ENCODE measurements at places on chromosomes 3 and 15.

DNA sequence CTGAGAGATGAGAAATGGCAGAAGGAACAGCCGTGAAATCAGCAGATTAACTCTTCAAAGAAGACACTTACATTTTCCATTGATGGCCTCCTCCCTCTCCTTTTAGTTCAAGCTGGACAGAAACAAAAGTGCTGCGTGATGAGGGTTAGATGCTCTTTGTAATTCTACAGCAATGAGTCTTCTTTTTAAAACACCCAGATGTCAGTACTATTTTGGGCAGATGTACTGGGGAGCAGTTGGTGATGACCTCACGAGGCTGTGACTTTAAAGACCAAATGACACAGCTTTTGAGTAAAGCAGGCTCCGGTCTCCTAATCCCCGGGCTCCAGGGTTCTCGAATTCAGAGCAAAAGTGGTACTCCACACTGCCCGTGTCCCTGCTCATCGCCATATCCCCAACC, 198.2 kb downstream of the SLCO3A1 start:
- DNase-seq, result no peak

DNA sequence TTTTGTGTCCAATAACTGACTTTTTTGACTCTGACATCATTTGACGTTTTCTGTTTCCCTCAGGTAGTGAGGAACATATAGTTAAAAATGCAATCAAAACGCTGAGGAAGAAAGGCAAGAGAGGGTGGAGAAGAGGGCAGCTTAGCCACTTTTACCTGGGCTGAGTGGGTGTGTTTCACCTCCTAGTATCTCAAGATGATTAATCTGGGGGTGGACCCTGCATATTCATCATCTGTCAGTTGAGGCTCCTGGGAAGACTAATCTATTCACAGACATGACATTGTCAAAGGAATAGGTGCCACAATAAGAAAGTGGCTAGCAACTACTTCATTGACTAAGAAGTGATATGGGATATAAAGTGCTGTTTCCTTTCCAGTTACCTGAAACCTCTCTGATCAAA, 331.5 kb upstream of the RARB start:
- DNase-seq, result no peak

GRCh38 chr15:68646156-68646555, 67.4 kb downstream of the CORO2B start:
- no peak for DNase-seq

DNA sequence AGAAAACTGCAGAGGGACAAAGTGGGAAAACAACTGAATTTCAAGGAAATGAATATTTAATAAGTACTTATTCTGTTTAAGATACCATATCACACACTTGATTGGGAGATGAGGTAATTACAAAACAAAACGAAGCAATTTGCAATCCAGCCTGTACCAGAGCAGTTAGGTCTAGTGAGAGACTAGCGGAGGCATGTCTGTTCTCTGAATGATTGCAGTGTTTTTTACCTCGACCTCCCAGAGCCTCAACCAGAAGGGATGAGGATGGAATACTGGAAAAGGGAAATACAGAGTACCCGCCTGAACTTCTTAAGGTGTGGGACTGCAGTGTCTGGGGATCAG, 59.5 kb downstream of the PIK3CB start:
- no peak for DNase-seq

GRCh38 chr15:37100109-37100965, at the start of gene MEIS2:
MEIS2 (minus strand) TSS chr15:37100549; CDS start chr15:37099466, 1,083 bp downstream.
- peak; percentile 96 for DNase-seq
